ENCODE measurements at places on chromosomes 5 and 9. TPM values are rescaled to one million over a fixed set of nuclear protein-coding genes. Genes with fewer than 3 reads are reported as not detected.

Gene ADGRD2
- polyA plus RNA-seq, result not detected

Gene RANBP17
- 5.8 TPM for polyA plus RNA-seq

Gene IL17B
- polyA plus RNA-seq, result 4.0 TPM

- no peak overlapping the region for H3K4me3 ChIP-seq
- DNase-seq, result no peak
- H3K27ac ChIP-seq, result no peak overlapping the region
- H3K4me1 ChIP-seq, result peaks cover 5% of the 10 kb centered on the region
Observed at GRCh38 chr9:121185774-121186403, 15.8 kb downstream of the RAB14 start.

DNA sequence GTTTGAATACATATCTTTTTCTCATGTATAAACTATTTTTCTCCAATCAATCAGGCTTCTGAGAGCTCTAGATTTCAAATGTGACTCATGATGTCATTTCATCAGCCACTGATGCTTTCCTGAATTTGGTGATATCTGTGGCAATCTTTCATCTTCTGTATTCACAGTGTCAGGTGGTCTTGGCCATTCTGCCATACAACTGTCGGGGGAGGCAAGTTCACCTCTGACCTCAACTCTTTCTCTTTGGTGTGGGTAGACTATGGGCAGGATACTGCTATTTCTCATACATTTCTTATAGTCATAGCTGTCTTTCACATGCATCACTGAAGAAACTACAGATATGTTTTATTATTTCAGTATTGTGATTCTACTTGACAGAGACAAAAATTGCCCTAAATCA lies 414.1 kb upstream of the MEF2C start:
- H3K27ac ChIP-seq, result no peak overlapping the region
- no peaks in the 10 kb centered on the region for H3K27me3 ChIP-seq
- no peaks in the 10 kb centered on the region for H3K36me3 ChIP-seq
- H3K4me1 ChIP-seq, result no peaks in the 10 kb centered on the region
- no peak for DNase-seq

GRCh38 chr9:134177624-134178393 lies 13.4 kb upstream of the RNU6ATAC start:
- H3K4me3 ChIP-seq, result no peak overlapping the region
- no peak overlapping the region for H3K27ac ChIP-seq
- DNase-seq, result no peak
- H3K27me3 ChIP-seq, result peaks cover 17% of the 10 kb centered on the region
- H3K4me1 ChIP-seq, result peaks cover 8% of the 10 kb centered on the region

- H3K27me3 ChIP-seq, result no peaks in the 10 kb centered on the region
- H3K4me3 ChIP-seq, result no peak overlapping the region
- no peaks in the 10 kb centered on the region for H3K4me1 ChIP-seq
- no peaks in the 10 kb centered on the region for H3K36me3 ChIP-seq
Observed at GRCh38 chr9:88915916-88916315, 75.4 kb upstream of the S1PR3 start.

DNA sequence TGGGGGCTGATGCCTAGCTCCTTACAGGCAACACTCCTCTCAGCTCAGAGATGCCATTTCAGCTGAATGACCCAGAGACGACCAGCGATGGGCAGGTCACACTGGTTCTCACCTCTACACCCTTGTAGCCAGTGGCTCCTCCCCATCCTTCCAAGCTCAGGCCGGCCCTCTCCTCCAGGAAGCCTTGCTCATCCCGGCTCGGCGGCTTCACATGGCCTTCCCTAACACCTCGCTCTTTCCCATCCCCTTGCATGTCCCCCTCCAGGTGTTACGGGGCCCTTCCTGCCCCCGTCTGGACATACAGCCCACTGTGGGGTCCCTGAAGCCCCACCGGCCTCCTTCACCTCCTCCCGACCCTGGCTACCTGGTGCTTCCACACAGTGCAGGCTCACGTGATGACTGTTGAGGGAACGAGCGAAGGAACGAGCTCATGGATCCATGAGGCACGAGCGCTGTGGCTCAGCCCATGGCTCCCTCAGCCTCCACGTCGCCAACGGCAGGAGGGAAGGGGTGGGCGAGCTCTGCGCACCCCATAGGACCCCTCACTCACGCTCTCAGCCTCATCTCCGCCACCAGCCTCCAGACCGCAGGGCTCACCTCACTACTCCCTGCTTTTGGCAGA lies 45.7 kb downstream of the SARDH start:
- no peak for DNase-seq
- no peak overlapping the region for H3K4me3 ChIP-seq
- H3K4me1 ChIP-seq, result no peaks in the 10 kb centered on the region
- H3K27ac ChIP-seq, result no peak overlapping the region

GRCh38 chr5:73393611-73394489 lies 54.7 kb downstream of the FOXD1 start:
- H3K27ac ChIP-seq, result peak overlapping the region; percentile 68
- no peaks in the 10 kb centered on the region for H3K36me3 ChIP-seq
- H3K27me3 ChIP-seq, result no peaks in the 10 kb centered on the region
- H3K4me3 ChIP-seq, result no peak overlapping the region
- peaks cover 40% of the 10 kb centered on the region for H3K4me1 ChIP-seq

- no peaks in the 10 kb centered on the region for H3K27me3 ChIP-seq
- H3K4me3 ChIP-seq, result no peak overlapping the region
- no peak for DNase-seq
- H3K36me3 ChIP-seq, result peaks cover 26% of the 10 kb centered on the region
- H3K4me1 ChIP-seq, result peaks cover 1% of the 10 kb centered on the region
Observed at GRCh38 chr9:124381170-124381945, 33.9 kb downstream of the PSMB7 start.
